ENCODE measurements at places on chromosomes 3 and 15.
A peak's percentile ranks its signal among the peaks of the same experiment; 100 is the strongest.

GRCh38 chr3:193734737-193735366, 141.8 kb downstream of the OPA1 start:
- DNase-seq, result no peak

GRCh38 chr3:61876797-61877196, 315.4 kb downstream of the PTPRG start:
- no peak for DNase-seq

DNA sequence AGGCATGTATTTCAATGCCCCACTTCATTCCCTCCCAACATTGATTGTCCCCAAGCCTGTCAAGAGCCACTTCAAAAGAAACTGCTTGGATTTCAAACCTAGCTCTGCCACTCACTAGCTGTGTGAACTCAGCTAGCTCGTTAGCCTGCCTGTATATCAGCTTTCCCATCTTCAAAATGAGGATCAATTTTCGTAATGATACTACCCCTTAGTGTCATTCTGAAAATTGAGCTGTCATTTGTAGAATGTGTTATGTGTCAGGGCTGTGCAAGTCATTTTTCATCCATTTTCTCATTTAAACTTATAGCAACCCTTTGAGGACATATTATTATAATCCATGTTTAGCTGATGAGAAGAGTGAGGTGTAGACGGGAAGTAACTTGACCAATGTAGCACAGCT, 88.6 kb downstream of the TRIM42 start:
- DNase-seq, result no peak

DNA sequence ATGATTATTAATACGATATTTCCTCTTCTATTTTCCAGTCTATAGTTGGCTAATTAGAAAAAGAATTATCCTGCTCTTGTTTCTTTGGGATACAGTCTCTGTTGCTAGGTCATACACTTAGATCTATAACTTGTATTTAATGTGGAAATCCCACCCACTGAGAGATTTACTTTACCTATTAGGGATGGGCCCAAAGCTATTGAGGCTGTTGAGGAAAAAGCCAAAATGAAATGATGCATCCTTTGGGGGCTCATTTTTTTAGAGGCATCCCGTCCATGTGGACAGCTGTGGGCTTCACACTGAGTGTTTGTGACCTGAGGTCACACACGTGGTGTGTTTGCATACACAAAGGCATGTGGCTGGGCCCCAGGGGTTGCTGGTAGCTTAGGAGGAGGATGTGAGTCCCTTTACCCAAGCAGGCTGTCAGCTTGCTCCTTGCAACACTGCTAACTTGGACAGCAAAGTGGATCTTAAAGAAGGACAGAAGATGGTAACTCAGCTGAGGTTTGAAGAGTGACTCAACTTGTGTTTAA, 477.4 kb downstream of the AGBL1 start:
- no peak for DNase-seq

GRCh38 chr15:40232625-40233070, 6.2 kb upstream of the PAK6 start:
- peak; percentile 30 for DNase-seq

GRCh38 chr3:18215639-18216038, 209.5 kb downstream of the SATB1 start:
- no peak for DNase-seq

- no peak for DNase-seq
Observed at GRCh38 chr15:75723847-75724660, 11.4 kb upstream of the CSPG4 start.

DNA sequence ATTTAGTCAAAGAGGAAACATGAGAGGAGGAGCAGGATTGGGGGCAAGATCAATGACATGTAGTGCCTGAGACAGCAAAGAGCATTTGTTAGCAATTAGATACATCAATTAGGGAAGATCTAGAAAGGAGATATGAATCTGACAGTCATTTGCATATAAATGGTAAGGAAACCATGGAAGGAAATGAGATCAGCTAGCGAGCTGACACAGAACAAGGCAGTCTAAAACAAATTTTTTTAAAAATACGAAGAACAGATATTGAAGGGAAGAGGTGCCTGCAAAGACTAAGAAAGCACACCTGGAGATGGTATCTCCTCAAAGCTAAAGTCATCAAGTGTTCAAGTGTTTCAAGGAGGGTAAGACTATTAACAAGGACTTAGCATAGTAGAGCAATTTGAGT, 4.6 kb downstream of the EPM2AIP1 start:
- DNase-seq, result no peak

- no peak for DNase-seq
Observed at GRCh38 chr3:27114129-27114528, 255.1 kb downstream of the NEK10 start.

- DNase-seq, result no peak
Observed at GRCh38 chr15:37594417-37594816, 340.0 kb upstream of the TMCO5A start.

DNA sequence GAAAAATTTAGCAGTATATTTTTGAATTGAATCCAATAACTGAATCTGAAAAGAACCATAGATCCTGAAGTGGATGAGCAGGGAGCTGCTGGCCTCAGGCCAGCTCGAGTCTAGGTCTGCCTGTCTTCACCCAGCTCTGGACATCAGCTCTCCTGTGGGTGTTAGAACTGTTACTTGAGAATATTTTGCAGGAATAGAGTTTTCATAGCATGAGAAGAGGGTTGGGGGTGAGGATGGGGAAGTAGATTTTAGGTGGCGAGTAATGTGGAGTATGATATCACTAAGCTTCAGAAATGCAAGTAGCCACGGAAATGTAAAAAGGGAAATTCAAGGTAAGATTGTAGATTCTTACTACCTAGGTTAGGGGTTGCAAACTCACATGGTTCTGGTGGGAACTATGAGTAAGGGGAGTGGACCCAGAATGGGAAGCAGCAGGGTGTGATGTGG, 6.2 kb downstream of the RAB8B start:
- no peak for DNase-seq

DNA sequence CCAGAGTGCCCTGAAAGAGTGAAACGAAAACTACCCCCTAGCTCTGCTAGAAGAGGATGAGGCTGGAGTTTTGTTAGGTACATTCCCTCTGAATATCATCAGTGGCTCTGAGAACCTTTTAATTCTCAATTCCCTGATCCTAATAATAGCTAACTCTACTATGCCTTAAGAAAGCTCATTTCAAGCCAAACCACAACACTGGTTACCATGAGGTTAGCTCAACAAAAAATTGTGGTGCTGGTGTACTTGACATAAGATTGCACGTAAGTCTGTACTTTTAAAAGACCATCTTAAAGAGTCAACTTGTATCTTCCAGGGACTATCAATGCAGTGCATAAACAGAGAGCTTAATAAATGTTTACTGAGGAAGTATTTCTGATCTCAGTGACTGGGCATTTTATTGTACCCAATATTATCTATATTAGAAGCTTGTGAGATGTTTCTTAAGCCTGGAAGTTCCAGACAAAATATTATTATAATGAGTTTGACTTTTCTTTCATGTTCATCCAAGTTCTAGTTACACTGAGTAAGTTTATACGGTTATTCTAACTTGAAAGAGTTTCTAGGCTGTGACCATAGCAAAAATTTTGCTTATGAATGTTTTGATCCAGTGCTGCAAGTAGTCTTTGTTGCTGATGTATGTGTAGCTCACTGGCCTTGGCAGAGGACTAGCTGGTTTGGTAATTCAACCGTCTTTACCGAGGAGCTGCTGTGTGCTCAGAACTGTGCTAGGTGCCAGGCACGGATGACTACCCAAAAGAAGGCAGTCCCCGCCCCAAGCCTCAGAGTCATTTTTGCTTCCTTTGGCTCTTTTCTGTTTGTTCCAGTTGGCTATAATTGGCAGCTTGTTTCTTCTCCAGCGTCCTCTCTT, 334.4 kb upstream of the TRIM42 start:
- no peak for DNase-seq

GRCh38 chr3:77411334-77411733, 371.4 kb downstream of the ROBO2 start:
- DNase-seq, result no peak

DNA sequence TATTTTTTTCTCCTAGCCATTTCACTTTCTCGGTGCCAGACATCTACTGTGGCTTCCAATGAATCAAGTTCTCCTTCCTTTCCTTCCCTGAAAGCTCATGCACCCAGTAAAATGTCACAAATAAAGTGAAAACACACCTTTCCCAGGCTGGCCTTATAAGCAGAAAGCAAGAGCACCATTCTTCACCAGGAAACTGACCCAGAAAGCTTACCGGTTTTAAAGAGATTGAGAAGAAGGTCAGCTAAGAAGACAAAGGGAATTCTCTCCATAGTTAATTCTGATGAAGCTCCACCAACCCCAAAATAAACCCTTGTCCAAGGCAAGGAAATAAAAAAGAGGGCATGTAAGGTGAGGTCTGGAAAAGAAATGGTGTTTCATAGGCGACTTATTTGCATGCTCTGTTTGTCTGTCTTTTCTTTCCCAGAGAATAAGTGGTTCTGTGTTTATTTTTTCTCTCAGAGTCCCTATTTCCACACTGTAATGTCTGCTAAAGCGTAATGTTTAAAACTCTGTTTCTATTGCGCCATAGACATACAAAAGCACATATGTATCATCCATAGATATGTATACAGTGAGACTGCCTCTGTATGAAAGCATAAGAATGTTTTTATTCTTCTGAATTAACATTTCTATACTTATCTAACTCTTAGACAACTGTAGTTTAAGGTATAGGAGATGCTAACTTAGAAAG, 2.8 kb downstream of the LSAMP start:
- DNase-seq, result no peak

GRCh38 chr15:90750186-90750585, 33.0 kb downstream of the BLM start:
- no peak for DNase-seq

- no peak for DNase-seq
Observed at GRCh38 chr3:32684029-32684799, 774 bp upstream of the CNOT10 start.

GRCh38 chr15:58190419-58190818, 52.2 kb downstream of the AQP9 start:
- no peak for DNase-seq

- no peak for DNase-seq
Observed at GRCh38 chr3:11185564-11186317, 31.4 kb downstream of the HRH1 start.

GRCh38 chr15:94239474-94239873, 8.1 kb downstream of the MCTP2 start:
- no peak for DNase-seq

GRCh38 chr3:16240229-16241023, 24.3 kb downstream of the DPH3 start:
- DNase-seq, result no peak

GRCh38 chr3:42014921-42015533, 53.1 kb upstream of the ULK4 start:
- DNase-seq, result peak; percentile 77

DNA sequence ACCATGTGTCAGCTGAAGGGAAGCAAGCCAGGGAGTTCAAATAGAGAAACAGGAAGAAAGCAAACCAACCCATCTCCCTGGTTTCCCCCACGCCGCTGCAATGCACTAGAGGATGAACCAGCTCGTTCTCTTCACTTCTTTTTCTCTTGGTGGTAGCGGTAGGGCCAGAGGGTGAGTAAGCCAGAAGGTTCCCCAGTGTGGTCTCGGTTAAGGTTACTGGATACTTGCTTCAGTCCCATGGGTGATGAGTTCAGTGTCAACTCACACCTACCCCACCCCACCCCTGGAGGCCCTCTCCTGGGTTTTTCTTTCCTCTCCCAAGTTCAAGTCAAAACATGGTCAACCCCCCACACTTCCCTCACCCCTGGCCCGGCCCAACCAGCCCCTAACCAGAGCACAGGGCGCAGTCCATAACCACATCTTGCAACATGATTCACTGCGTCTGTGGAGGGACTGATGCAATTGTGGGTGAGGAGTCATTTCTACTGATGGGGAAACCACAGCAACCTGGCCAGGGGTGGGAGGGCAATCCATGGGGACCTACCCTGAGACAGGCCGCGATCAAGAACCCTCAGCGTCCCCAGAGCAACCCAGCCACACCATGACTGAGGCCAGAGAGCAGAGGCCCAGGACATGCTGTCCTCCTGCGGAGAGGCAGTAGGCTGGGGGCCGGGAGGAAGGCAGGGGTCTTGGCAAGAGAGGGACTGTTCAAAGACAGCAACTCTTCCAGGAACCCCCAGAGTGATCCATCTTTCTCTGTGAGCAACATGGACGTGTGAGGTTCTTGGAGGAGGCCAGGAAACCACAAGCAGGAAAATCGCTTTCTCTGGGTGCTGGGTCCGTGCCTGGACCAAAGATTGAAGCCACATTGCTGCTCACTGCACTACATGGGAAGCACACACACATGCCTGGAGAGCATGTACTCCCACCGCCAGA, 276.6 kb downstream of the UACA start:
- DNase-seq, result no peak

- DNase-seq, result no peak
Observed at GRCh38 chr3:180324791-180325190, 277.2 kb upstream of the TTC14 start.

DNA sequence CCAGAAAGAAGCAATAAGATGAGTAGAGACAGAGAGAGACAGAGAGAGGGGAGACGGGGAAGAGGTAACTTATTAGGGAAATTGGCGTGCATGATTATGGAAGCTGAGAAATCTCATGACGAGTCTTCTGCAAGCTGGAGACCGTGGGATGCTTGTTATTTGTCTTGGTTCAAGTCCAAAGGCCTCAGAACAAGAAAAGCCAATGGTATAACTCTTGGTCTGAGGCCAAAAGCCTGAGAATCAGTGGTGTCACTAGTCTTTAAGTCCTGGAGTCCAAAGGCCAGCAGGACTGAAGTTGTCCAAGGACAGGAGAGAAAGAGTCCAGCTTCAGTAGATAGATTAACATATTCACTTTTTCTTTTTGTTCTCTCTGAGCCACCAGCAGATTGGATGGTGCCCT, 613.6 kb downstream of the CADM2 start:
- DNase-seq, result no peak

DNA sequence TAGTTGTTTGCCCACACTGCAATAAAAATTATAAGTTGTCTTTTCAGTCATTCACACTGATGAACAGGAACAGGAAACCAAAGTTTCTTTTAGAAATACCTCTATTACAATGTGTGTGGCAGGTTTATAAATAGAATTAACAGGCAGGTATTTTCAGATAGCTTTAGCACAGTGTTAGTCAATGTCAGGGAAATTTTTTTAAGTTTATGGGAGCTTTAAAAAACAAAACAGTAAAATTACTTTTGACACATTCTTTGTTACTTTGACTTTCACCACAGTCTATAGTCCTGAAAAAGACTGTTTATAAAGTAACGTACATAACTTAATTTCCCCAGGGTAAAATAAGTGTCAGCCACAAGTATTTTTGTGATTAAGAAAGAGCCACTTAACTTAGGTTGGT, 38.1 kb downstream of the SERPINI1 start:
- no peak for DNase-seq

Data from NCI-H1092 treated with DMSO at 0.1 percent for 48 hours (cell line).